Transverse colon (tissue), 4 donors: ENCODE measurements at places on chromosomes 7 and 10. TPM values are rescaled to one million over a fixed set of nuclear protein-coding genes. Genes with fewer than 3 reads are reported as not detected.

Gene NUDT13
- 25.1 TPM for total RNA-seq

GRCh38 chr7:29765490-29765889 lies 40.8 kb upstream of the WIPF3 start:
- DNase-seq = no peak

DNA sequence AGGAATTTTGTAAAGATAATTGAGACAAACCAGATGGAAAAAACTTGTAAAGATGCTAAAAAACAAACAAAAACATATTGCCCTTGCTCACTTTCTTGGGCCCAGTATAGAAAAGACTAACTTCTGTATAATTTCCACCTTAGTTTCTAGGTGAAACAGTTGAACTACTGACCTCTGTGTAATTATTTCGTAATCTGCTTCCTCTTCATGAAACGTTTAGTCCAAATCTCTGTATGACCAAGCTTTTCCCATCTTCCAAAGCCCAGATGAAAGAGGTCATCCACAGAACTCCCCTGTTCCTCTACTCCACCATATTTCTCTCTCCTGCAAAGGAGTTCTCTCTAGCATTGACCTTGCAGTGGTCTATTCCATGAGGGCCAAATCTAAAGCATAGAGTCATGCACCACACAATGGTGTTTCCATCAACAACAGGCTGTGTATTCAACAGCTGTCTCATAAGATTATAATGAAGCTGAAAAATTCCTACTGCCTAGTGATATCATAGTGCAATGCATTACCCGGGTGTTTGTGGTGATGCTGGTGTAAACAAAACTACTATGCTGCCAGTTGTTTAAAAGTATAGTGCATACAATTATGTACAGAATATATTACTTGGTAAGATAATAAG lies 647.6 kb downstream of the TNS3 start:
- DNase-seq = no peak

DNA sequence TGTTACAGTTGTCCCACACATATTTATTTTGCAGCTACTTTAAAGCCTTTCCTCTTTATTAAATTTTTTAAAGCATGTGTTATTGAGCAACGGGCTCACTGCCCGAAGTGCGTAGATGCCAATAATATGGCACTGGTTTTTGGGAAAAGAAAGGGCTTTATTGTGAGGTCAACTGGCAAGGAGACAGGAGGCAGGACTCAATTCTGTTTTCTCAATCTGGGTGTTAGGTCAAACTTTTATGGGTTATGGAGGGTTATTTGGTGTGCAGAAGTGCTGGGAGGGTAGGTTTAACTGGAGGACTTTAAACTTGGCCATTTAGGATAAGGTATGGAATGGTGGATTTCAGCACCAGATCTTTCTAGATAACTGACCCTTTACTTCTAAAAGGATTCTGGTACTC lies 183.6 kb downstream of the LRRC4 start:
- DNase-seq = no peak

DNA sequence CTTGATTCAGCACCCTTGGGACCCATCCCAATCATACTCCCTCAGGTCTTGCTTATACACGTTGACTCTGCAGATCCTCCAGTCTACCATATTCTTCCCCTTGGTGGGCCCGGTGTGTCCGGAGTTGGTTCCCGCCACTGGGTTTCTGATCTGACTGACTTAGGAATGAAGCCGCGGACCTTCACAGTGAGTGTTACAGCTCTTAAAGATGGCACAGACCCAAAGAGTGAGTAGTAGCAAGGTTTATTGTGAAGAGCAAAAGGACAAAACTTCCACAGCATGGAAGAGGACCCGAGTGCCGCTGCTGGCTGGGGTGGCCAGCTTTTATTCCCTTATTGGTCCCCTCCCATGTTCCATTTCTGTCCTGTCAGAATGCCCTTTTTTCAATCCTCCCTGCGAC lies 5.9 kb upstream of the GDF10 start:
- no peak for DNase-seq

GRCh38 chr7:730501-731439 lies 3.7 kb upstream of the PRKAR1B start:
- no peak for DNase-seq

DNA sequence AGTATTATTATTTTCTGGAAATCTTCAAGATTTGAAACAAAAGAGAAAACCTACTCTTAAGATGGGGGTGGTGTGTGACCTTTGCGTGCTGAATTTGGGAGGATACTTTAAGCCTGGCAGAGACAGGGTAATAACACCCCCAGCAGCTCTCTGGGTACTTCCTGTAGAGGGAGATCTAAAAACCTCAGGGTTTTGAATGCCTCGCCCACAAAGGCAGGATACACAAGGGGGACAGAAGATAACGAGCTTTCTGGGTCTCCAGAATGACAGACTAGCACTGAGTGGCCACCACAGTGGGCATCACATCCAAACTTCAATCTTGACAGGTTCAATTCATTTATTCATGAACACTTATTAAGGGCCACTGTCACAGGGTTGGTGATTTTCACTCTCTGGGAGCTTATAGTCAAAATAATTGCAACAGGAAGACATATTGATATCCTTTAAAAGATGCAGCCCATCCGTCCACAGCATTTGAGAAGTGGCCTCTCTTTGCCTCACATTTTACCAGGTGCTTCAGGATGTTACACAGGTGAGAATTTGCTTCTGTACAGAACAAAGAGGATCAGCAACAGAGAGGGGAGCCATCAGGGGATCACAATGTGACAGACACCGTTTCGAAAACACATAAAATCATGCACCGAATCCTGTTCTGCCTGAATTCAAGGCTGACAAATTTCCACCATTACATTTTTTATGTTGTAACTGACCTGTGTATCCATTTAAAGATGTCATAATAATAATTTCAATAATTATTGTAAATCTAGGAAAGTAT lies 14.3 kb downstream of the CPA1 start:
- DNase-seq = no peak

Gene URGCP
- total RNA-seq = 54.8 TPM

GRCh38 chr10:10332786-10333185 lies 684.9 kb upstream of the CELF2 start:
- no peak for DNase-seq

GRCh38 chr7:24349339-24349738 lies 65.3 kb downstream of the NPY start:
- no peak for DNase-seq
